ENCODE measurements at places on chromosomes 11 and 22.

- no peak for DNase-seq
Measured at GRCh38 chr22:36816636-36817524, at the start of gene PVALB. Gene PVALB (minus strand): TSS chr22:36817035. CDS start chr22:36817005, 30 bp downstream.

- no peak for DNase-seq
Measured at GRCh38 chr22:42912059-42912458, 55.0 kb upstream of the ARFGAP3 start.

DNA sequence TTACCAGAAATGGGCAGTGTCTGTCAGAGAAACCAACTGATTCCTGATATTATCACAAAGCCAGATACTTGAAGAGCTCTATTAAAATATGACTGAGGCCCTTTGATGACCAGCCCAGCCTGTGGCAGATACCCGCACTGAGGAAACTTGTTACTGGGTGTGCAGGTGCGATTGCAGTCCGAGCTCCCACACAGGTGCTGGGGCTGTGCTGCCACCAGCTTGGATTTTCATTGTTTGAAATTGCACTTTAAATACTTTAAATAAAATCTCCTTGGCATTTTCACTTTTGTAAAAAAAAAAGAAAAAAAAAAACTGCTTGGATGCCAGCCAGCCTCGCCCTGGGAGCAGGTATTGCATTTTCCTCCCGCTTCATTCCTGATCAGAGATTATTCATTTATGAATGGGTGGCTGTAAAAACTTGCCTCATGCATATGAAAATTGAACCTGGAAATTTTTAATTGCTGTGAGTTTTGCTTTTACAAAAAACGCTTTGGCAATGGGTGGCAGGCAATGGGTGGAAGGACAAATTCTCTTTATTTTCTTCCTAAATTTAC lies 21.2 kb downstream of the EHF start:
- DNase-seq = no peak

- DNase-seq = no peak
Measured at GRCh38 chr11:19805827-19806226, 93.2 kb downstream of the NAV2 start.

DNA sequence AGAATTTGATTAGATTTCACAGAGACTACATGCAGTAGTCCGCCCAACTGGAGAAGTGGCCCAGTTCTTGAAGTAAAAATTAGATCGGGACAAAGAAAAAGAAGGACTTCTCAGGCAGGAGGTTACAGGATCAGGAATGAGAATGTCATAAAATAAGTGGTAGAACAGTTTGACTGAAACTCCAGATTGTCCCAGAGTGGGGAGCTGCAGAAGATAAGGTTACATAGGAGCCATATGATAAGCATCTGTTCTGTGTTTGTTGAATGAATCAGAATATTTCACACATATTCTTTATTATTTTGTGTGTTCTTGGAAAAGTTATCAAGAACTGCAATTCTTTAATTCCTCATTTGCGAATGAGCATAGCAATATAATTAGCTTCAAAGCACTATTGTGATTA lies 210.6 kb downstream of the AASDHPPT start:
- DNase-seq = no peak

DNA sequence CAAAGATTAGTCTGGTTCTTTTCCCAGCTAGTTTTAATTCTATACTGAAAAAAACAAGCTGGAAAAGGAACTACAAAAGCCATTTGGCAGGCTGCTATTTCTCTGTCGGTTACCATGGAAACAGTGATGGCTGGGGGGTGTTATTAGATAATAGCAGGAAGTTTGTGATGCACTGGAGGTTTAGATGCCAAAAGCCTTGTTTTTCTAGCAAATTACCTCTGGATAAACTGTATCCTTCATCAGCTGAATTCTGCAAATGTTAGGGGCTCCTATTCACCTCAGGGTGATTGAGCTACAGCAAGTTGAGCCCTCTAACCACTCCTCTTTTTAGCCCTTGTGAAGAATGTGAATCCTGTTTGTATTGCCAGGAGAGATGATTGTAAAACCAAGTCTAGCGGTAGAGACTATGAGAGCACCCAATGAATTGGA lies 25.2 kb downstream of the ALKBH3 start:
- no peak for DNase-seq

DNA sequence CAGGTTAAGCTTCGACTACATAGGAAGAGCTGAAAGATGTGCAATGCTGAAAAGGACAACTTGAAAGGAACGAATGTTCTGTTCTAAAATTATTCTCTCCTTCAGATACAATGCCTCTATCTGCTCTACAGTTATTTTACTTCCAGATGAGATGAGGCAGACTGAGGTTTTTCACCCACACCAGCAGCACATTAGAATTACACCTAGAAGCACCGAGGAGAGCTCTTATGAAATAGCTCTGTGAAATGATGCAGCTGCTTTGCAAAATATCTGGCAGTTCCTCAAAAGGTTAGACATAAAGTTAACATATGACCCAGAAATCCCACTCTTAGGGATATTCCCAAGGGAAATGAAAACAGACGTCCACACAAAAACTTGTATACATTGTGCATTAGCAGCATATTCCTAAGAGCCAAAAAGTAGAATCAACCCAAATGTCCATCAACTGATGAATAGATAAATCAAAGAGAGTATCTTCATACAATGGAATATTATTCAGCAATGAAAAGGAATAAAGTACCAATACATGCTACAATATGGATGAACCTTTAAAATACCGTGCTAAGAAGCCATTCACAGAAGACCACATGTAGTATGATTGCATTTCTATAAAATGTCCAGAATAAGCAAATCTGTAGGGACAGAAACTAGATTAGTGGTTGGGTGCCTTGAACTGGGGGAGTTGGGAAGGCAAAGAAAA lies 34.5 kb downstream of the WT1 start:
- DNase-seq = no peak

DNA sequence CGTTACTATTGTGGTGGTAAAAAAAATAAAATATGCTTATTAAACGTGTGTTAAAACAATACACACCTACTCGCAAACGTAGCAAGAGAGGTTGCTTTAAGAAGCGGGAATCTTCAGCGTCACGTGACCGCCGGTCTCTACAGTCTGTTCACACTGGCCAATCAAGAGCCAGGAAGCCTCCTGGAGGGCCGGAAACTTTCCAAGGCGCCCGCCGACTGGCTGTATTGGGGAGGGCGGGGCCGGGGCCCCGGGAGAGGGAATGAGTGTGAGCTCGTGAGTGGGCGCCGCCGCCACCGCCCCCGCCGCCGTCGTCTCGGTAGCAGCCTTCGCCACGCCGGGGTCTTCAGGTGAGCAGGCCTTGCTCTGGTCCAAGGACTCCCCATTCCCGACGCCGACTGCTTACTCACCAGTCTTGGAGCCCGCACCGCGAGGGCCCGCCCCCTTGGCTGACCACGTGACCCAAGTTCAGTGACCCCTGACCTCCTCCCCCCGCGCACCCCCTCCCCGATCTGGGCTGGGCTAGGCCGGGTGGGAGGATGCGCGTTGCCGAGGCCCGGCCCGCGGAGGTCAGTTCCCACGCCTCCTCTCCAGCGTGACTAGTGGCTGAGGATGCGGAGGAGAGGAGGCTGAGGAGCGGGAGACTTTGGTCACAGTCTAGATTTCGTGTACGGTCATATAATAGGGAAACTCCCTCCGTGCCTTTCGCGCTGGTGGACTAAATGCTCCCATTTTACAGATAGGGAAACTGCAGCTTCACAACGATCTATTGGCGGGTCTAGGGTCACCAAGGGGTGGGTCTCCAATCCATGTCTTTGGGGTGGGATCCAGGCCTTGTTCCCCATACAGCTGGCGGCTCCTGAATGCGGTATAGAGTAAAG lies at the start of gene TAF6L:
TAF6L (plus strand) TSS at position 253 of the 878 bp plus-strand sequence. CDS start 4,388 bp downstream, outside the sequence.
- peak; percentile 98 for DNase-seq

DNA sequence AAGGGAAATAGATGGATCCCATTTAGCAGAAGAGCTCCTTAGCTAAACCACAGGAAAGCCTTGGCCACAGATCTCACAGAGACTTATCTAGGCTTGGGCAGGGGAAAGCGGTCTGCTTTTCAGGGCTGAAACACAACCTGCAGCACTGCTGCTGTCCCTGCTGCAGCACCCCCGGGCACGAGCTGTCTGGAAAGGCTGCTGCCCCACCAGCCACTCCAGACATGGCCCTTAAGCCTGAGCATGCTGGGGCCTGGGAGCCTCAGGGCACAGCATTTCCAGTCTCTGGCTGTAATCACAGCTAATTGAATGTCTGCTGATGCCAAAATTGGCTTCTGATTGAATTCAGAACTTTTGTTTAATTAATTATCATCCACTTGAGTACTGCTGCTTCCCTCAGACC lies 115.0 kb downstream of the TMPRSS5 start:
- DNase-seq = no peak

- peak; percentile 61 for DNase-seq
Measured at GRCh38 chr11:91265946-91266345, 958.7 kb upstream of the FAT3 start.

GRCh38 chr11:128941110-128941509 lies 1.6 kb downstream of the TP53AIP1 start:
- no peak for DNase-seq

- DNase-seq = no peak
Measured at GRCh38 chr22:48496987-48497650, 1330.6 kb downstream of the BRD1 start.

DNA sequence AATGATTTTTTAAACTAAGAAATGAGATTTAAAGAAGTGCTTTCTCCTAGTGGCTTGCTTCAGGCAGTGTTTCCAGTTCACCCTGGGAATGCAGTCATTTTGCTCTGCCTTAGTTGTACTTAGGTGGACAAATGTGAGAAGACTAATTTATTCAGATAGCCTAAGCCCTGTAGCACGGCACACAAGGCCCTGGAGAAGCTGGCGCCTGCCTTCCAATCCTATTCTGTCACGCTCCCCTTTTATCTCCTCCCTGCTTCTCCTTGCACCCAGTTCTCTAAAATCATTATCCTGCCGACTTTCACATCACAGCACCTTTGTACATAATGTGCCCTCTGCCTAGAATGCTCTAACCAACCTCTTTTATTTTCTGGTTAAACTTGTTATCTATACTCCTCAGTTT lies 64.0 kb downstream of the PPME1 start:
- DNase-seq = no peak

DNA sequence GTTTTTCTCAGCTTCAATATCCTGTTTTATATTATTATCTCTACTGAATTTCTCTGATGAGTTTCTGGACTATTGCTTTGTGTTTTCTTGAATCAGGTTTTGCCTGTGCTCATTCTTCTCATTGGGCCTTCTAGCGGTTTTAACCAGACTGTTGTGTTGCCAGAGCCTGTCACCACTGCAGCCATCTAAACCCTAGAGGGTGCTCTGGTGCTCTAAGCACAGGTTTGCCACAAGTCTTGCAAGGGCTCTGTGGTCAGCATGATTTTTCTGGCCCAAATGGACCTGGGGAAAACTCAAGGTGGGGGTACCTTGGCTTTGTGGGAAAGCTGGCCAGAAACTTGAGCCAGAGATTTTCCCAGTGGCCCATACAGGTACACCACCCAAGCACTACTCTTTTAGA lies 52.4 kb upstream of the TYR start:
- no peak for DNase-seq

GRCh38 chr11:111435046-111435698 lies 56.1 kb upstream of the POU2AF1 start:
- no peak for DNase-seq

- DNase-seq = no peak
Measured at GRCh38 chr11:44361813-44362212, 51.9 kb upstream of the ALX4 start.

DNA sequence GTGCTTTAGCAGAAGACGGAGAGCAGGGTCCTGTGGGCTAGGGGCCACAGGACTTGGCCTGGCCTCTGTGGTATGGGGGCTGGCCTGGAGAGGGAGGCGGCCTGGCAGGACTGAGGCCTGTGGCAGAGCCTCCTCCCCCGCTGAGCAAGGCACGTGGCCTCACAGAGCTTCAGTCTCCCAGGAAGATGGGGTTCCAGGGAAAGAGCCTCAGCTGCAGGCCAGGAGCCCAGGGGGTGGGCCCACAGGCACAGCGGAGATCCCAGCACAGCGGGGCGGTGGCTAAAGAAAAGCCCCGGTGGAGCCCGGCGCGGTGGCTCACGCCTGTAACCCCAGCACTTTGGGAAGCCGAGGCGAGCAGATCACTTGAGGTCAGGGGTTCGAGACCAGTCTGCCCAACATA lies 2.2 kb downstream of the MAPK12 start:
- DNase-seq = no peak

- DNase-seq = no peak
Measured at GRCh38 chr11:118628432-118628831, 21.0 kb downstream of the PHLDB1 start.

DNA sequence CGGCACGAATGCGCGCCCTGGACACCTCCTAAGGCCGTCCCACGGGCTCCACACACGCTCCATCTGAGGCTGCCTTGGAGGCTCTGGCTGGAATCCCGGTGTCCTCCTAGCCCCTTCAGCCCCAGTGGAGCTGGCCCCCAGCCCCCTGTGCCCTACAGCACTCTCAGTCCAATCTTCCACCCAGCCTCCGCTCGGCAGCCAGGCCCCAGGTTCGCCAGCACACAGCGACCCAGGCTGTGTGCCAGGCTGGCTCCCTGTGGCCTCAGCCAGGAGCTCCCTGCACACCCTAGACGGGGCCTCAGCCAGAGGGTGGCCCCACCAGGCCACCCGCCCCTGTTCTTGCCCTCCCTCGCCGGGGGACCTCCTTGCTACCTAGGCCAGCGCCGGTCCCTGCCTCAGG lies 18.6 kb downstream of the MOB2 start:
- DNase-seq = no peak

- no peak for DNase-seq
Measured at GRCh38 chr11:31915867-31916266, 104.7 kb upstream of the PAX6 start.

GRCh38 chr22:50139843-50140415 lies 30.6 kb upstream of the PANX2 start:
- no peak for DNase-seq

- DNase-seq = peak; percentile 72
Measured at GRCh38 chr22:18057568-18058209, 20.1 kb upstream of the PEX26 start.

DNA sequence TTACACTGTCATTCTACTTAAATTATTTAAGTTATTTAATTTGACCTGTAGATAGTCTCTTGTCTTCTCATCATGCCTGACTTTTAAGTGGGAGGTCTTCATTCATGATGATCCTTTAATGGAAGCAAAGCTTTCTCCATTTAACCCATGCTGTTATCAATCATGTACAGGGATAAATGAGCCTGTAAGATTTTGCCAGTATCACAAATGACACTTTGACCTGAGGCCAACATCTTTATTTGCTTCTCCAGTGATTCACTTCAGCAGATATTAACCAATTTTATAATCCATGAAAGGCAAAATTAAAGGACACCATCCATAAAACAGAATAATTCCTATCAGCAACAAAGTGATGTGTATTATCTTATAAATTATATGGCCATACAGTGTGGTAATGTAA lies 7.7 kb downstream of the CCDC73 start:
- DNase-seq = no peak

Measured in NCI-H226 (cell line).